ENCODE measurements at places on chromosomes 4 and X.
A peak's percentile ranks its signal among the peaks of the same experiment; 100 is the strongest.

DNA sequence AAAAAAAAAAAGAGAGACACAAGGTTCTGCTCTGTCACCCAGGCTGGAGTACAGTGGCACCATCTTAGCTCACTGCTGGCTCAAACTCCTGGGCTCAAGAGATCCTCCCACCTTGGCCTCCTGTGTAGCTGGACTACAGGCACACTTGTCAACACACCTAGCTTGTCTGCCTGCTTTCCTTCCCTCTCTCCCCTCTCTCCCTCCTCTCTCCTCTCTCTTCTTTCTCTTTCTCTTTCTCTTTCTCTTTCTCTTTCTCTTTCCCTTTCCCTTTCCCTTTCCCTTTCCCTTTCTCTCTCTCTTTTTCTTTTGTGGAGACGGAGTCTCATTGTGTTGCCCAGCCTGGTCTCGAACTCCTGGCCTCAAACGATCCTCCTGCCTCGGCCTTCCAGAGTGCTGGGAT is 132.1 kb downstream of the DIPK2B start:
- no peak for DNase-seq

DNA sequence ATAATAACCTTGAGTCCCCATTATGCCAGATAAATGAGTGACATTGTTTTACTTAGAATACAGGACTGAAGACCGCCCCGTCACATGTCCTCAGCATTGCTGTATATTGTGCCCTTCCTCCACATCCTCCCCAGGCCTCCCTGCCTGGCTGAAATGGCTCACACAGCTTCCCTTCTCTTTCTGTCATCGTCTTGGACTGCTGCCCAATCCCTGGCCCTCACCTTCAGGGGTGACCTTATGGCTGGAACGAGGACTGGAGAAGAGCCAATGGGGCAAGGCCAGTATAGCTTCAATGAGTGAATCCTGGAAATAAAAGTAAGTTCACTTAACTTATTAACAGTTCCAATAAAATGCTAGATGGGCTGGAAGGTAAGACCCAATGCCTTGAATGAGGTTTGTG is 2.7 kb downstream of the KCNE5 start:
- DNase-seq = no peak

GRCh38 chr4:13905543-13905942 is 278.0 kb upstream of the BOD1L1 start:
- peak; percentile 96 for DNase-seq

DNA sequence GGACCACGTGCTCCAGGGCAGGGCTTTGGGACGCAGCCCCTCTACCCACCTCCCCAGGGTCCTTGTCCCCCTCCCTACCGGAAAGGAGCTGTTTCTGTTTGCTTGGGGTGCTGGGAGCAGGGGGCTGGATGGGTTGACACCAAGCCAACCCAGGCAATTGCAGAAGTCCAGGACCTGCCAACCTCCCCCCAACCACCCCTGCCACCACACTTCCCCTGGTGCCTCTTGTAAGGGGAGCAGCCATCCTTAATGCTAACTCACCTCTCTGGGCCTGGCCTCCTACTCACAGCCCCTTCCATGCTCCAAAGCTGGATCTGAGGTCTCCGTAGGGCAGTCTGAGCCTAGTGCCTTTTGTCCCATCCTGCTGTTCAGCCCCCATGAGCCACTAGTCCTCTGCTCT is 631.9 kb downstream of the BCOR start:
- no peak for DNase-seq

DNA sequence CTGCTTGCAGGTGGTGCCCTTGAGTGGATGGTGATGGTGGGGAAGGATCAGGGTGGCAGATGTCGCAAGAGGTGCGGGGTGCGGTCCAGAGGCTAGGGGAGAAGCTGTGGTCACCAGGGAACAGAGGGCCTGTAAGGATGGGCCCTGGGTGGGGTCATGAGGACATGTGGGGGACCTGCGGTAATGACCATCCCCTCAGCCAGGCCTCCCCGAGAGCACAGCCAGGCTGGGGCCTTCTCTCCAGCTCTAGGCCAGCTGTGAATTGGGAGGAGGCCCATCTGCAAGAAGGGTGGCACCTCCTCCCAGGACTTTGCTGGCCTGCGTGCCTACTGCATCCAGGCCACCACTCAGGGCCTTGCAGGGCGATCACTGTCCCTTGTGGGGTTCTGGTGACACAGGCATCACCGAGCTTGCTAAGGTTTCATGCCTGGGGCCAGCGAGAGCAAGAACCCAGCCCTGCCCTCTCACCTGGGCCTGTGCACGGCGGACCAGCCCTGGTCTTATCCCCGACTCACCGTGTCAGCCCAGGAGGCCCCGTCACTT is 34.1 kb upstream of the MXD4 start:
- DNase-seq = no peak

- DNase-seq = peak; percentile 87
Observed at GRCh38 chr4:66575008-66575696, 904.9 kb upstream of the EPHA5 start.

- no peak for DNase-seq
Observed at GRCh38 chr4:170243662-170244288, 154.0 kb upstream of the AADAT start.

GRCh38 chrX:44462850-44463249 is 79.8 kb downstream of the FUNDC1 start:
- DNase-seq = peak; percentile 4

DNA sequence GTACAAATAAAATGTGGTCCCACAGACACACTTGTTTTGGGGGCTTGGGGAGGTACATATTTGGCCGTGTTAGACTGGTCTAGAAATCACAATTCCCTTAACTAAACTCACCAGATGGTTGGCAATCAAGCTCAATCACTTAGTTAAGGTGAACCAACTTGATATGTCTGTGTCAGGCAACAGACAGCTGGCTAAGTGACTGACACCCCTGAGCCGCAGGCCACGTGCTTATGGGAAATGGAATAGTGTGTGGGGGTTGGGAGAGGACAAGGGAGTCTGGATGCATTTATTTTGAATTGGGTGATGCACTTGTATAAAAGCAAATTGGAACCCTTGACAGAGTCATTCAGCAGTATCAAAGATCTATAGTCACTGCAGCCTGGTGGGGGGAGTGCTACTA is 209.0 kb downstream of the HS6ST2 start:
- no peak for DNase-seq

- DNase-seq = no peak
Observed at GRCh38 chr4:38130884-38131283, 170.7 kb downstream of the PTTG2 start.

All from brain microvascular endothelial cell (primary cell).